Activated CD8-positive, alpha-beta T cell treated with anti-CD3 and anti-CD28 coated beads, Interleukin-2, amount 10 ng/mL, durations not matched to agents 7 days and 5 days (primary cell): ENCODE measurements at places on chromosomes 7 and 10. TPM values are rescaled to one million over a fixed set of nuclear protein-coding genes. Genes with fewer than 3 reads are reported as not detected.

DNA sequence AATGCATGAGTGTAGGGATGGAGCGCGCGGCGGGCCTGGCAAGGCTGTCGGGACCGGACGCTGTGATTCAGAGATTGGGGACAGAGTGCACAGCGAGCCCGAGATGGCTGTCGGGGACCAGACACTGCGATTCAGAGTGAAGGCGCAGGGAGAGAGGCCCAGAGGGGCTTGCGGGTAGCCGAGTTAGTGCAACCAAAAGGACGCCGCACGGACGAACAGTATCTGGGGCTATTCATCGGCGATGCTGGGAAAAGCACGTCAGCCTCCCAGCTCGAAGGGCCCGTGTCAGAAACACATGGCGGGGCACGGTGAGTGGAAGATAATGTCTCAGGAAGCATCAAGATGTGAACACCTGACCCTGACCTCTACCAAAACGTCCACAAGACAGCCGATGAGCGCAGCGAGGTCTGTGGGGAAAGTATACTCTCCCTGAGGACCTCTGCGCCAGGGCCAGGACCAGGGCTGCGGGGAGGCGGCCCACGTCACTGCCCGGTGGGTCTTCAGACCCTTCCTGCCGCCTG, 215.8 kb downstream of the ZMYND11 start:
- DNase-seq = no peak

GRCh38 chr7:5758286-5758685, 23.2 kb downstream of the RNF216 start:
- DNase-seq = no peak

MRC1 gene
- total RNA-seq = not detected

- DNase-seq = no peak
Observed at GRCh38 chr7:26655781-26656180, 208.6 kb downstream of the SKAP2 start.

GRCh38 chr10:77320971-77321471, 316.6 kb downstream of the KCNMA1 start:
- DNase-seq = no peak

GRCh38 chr7:40680657-40681056, 545.9 kb downstream of the SUGCT start:
- DNase-seq = no peak

DNA sequence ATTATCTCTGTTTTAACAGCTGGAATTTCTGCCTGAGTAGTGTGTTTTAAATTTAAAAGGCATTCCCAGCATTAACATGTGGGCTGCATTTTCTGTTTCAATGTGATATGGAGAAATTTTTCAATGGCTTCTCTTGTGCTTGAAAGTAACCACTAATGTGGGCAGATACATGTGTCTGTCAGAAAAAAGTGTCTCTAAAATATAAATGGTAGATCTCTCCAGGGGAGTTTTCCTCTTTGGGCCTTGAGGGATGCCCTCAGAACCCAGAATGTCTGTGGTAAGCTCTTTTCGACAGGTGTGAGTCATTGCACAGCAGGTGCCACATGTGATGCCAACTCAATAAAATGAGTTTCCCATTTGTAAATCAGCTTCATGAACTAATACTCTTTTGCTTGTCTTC, 221.1 kb downstream of the SEMA3E start:
- no peak for DNase-seq
